Purkinje cell (primary cell): ENCODE measurements at places on chromosomes 13 and 19. TPM values are rescaled to one million over a fixed set of nuclear protein-coding genes. Genes with fewer than 3 reads are reported as not detected.

CUL4A gene
- 20.1 and 26.1 TPM in 2 replicates for polyA plus RNA-seq

NCCRP1 gene
- 0.20 TPM in 1 of 2 replicates, not detected in the other for polyA plus RNA-seq

EPS8L1 gene
- polyA plus RNA-seq = 3.7 TPM in 1 of 2 replicates, not detected in the other

OR10H1 gene
- not detected in 2 replicates for polyA plus RNA-seq

PLEKHF1 gene
- polyA plus RNA-seq = not detected in 2 replicates

CASP14 gene
- not detected in 2 replicates for polyA plus RNA-seq

EDDM13 gene
- not detected in 2 replicates for polyA plus RNA-seq

SLC25A42 gene
- polyA plus RNA-seq = 1.2 and 2.7 TPM in 2 replicates

RFPL4AL1 gene
- polyA plus RNA-seq = not detected in 2 replicates

RNF225 gene
- polyA plus RNA-seq = not detected in 2 replicates

IL11 gene
- polyA plus RNA-seq = not detected in 2 replicates

USPL1 gene
- 14.9 and 18.6 TPM in 2 replicates for polyA plus RNA-seq

MAP4K1 gene
- not detected in 2 replicates for polyA plus RNA-seq

ACP7 gene
- not detected in 2 replicates for polyA plus RNA-seq
